Karpas-422 (cell line): ENCODE measurements at places on chromosomes 13 and 19. TPM values are rescaled to one million over a fixed set of nuclear protein-coding genes. Genes with fewer than 3 reads are reported as not detected.

DNA sequence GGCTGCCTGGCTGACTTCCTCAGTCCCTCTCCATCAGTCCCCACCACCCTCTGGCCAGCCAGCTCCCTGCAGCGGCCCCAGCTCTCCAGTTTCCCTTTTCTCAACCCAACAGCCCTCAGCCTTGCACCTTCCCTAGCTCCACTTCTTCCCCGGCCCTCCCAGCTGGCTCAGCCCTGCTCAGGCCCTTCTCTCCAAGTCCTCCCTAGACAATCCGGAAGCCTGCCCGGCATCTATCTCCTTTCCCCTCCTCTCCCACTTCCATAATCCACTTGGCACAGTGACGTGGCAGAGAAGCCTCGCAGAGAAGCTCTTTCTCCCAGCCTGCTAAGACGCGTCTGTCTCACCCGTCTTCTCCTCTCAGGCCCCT lies 1.1 kb downstream of the UBXN6 start:
- H3K27me3 ChIP-seq: no peaks in the 10 kb centered on the region
- peak; percentile 66 for DNase-seq
- H3K4me1 ChIP-seq: peaks cover 33% of the 10 kb centered on the region
- peak overlapping the region; percentile 95 for H3K4me3 ChIP-seq

- DNase-seq: no peak
- H3K4me3 ChIP-seq: no peak overlapping the region
- no peaks in the 10 kb centered on the region for H3K27me3 ChIP-seq
- H3K4me1 ChIP-seq: peaks cover 11% of the 10 kb centered on the region
- H3K27ac ChIP-seq: no peak overlapping the region
Measured at GRCh38 chr19:35557539-35558399, 5.7 kb downstream of the ATP4A start.

DNA sequence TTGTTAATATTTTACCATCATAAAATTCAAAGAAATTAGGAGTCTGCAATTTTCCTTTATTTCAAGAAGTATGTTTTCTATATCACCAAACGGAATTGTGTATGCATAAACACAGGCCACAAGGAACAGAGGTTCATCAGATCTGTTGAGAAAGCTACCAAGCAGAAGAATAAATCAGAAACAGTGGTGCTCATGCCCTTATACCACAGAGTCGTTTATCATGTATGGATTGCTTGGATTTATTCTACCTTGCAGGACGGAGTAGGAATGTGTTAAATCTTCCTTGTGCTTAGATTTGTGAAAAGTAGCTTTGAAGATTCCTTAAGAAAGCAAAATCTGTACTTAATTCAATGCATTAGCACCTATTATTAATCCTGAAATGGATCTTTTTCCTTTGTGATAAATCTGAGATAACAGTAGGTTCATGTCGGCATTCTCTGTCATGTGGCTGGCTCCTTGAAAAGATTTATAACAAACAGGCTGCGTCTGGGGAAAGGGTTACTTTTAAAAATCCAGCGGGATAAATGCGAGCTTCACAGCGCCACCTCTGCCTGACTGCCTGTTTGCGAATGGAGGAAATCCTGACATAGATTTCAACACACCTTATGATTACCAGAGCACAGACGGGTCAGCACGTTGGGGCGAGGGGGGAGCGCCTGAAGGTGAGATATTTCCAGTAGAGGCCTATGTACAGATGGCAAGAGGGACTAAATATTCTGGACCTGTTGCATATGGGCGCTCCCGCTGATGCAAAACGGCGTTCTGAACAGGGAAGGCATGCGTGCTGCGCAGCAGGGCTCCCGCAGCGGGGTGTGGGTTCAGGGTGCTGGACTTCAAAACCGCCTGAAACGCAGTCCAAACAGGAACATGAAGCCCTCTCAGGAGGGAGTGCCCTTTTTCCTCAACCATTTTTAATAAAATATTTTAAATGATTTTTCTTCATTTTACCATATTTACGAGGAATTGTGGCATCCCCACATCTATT lies 445.5 kb upstream of the SGCG start:
- no peak for DNase-seq
- H3K4me1 ChIP-seq: no peaks in the 10 kb centered on the region
- no peaks in the 10 kb centered on the region for H3K27me3 ChIP-seq

- no peaks in the 10 kb centered on the region for H3K27me3 ChIP-seq
- DNase-seq: no peak
- no peak overlapping the region for H3K27ac ChIP-seq
Measured at GRCh38 chr13:57443494-57443893, 188.1 kb upstream of the PCDH17 start.

- peaks cover 60% of the 10 kb centered on the region for H3K4me1 ChIP-seq
- no peaks in the 10 kb centered on the region for H3K27me3 ChIP-seq
- no peaks in the 10 kb centered on the region for H3K36me3 ChIP-seq
- no peak for DNase-seq
- H3K4me3 ChIP-seq: peak overlapping the region; percentile 67
Measured at GRCh38 chr19:30228835-30229524, 143.2 kb upstream of the ZNF536 start.

DNA sequence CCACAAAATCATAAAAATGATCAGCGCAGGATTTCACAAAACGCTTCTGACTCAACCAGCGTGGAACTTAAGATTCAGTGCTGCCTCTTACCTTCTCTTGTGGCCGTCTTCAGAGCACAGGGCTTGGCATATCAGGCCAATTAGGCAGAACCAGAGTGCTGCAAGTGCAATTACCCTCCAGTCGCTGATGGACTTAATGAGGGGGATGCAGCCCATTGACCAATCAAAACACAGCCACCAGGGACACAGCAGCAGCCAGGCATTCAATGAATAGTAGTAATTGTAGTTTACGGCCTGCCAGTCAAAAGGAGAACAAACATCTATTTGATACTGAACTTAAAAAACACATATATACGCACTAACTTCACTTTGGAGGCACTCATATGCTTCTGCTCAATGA lies 38.2 kb downstream of the TMTC4 start:
- no peaks in the 10 kb centered on the region for H3K4me1 ChIP-seq
- H3K27ac ChIP-seq: no peak overlapping the region
- H3K27me3 ChIP-seq: no peaks in the 10 kb centered on the region
- H3K36me3 ChIP-seq: peaks cover 35% of the 10 kb centered on the region; the same call in 1 of the 2 replicates

DNA sequence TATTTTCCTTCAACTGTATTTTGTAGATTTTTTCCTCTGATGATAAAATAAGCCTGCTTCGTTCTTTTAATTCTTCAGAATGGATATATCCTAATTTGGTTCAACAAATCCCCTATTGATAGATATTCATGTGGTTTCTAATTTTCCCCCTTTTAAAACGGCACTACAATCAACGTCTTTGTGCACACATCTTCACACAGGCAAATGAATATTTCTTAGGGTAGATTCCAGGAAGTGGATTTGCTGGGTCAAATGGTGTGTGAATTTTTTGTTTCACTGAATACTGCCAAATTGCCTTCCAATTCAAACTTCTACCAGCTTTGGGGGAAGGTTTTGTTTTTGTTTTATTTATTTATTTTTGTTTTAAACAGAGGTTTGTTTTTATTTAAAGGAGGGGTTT lies 287.2 kb downstream of the FOXO1 start:
- H3K36me3 ChIP-seq: no peaks in the 10 kb centered on the region
- H3K4me3 ChIP-seq: no peak overlapping the region
- H3K27ac ChIP-seq: no peak overlapping the region
- H3K4me1 ChIP-seq: peaks cover 4% of the 10 kb centered on the region
- no peaks in the 10 kb centered on the region for H3K27me3 ChIP-seq

DNA sequence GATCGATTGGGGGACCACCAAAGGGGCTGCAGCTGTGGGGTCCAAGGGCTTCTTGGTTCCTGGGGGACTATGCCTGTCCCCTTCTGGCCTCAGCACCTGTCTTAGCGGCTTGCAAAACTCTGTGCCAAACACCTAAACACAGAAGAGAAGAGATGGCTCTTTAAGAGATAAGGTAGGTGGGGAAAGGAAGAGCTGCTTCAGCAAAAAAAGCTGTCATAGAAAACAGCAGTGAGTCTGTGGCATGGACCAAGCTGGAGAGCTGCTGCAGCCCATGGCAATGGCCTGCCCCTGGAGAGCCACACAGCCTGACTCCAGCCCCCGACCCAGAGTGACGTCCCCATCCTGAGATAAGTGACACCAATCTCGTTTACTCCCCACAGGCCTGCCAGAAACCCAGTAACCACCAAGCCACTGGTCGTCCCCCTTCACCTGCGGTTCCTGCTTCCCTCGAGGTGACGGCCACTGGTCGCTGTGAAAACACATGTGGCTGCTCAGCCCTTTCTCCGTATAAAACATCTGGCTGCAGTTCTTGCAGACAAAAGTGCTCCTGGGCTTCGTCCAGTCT lies 25.0 kb upstream of the NAPA start:
- H3K27me3 ChIP-seq: no peaks in the 10 kb centered on the region
- no peak overlapping the region for H3K4me3 ChIP-seq
- no peaks in the 10 kb centered on the region for H3K36me3 ChIP-seq

GRCh38 chr13:114283576-114283975 lies 2.2 kb downstream of the UPF3A start:
- no peak overlapping the region for H3K27ac ChIP-seq
- no peaks in the 10 kb centered on the region for H3K27me3 ChIP-seq
- no peak overlapping the region for H3K4me3 ChIP-seq

GRCh38 chr13:45892513-45892912 lies 41.0 kb upstream of the SIAH3 start:
- no peaks in the 10 kb centered on the region for H3K27me3 ChIP-seq
- H3K36me3 ChIP-seq: no peaks in the 10 kb centered on the region
- no peak overlapping the region for H3K27ac ChIP-seq
- no peak for DNase-seq
- no peak overlapping the region for H3K4me3 ChIP-seq

- no peak overlapping the region for H3K4me3 ChIP-seq
- no peaks in the 10 kb centered on the region for H3K36me3 ChIP-seq
- H3K27ac ChIP-seq: peak overlapping the region; percentile 34; the same call in 1 of the 2 replicates
- H3K4me1 ChIP-seq: peaks cover 84% of the 10 kb centered on the region
Measured at GRCh38 chr13:74101436-74101835, 32.8 kb downstream of the KLF12 start.

- H3K36me3 ChIP-seq: no peaks in the 10 kb centered on the region
- no peaks in the 10 kb centered on the region for H3K27me3 ChIP-seq
- DNase-seq: no peak
- peak overlapping the region; percentile 51 for H3K27ac ChIP-seq
- H3K4me3 ChIP-seq: no peak overlapping the region
- H3K4me1 ChIP-seq: peaks cover 19% of the 10 kb centered on the region
Measured at GRCh38 chr13:66995203-66995611, 234.9 kb downstream of the PCDH9 start.

DNA sequence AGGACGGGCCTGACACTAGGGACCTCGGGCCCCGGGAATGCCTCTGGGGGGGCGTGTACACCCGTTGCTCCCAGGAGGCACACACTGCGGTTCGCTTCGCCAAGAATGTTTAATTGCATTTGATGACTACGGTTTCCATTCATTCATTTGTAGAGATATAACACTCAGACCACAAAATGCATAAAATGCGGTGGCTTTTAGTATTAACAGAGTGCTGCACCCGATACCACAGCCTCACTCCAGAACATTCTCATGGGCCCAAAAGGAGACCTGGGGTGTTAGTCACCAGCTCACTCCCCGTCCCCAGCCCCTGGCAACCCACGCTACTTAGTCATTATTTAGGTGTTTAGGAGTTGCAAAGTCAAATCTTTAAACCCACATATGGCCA lies 21.8 kb downstream of the HCN2 start:
- H3K27me3 ChIP-seq: no peaks in the 10 kb centered on the region
- peak overlapping the region; percentile 53; the same call in 1 of the 2 replicates for H3K4me3 ChIP-seq
- H3K27ac ChIP-seq: peak overlapping the region; percentile 79
- DNase-seq: no peak
- H3K4me1 ChIP-seq: peaks cover 13% of the 10 kb centered on the region

FAAP24 gene
- total RNA-seq: 4.4 and 10.5 TPM in 2 replicates

CNFN gene
- total RNA-seq: not detected in 2 replicates

CABP5 gene
- total RNA-seq: not detected in 2 replicates

LILRA6 gene
- not detected in 2 replicates for total RNA-seq
